ENCODE measurements at places on chromosomes 2 and 18. TPM values are rescaled to one million over a fixed set of nuclear protein-coding genes. Genes with fewer than 3 reads are reported as not detected.

MYCN gene
- total RNA-seq = 0.61 TPM

SCTR gene
- total RNA-seq = 10.1 TPM

NEB gene
- 1.3 TPM for total RNA-seq

- H3K27ac ChIP-seq = no peak overlapping the region
- H3K4me3 ChIP-seq = no peak overlapping the region
Observed at GRCh38 chr2:158488442-158489216, 31.9 kb downstream of the PKP4 start.

GRCh38 chr2:181240844-181241243 lies 216.3 kb upstream of the ITGA4 start:
- H3K27me3 ChIP-seq = no peaks in the 10 kb centered on the region
- no peak overlapping the region for H3K4me3 ChIP-seq
- DNase-seq = no peak
- no peak overlapping the region for H3K27ac ChIP-seq

GRCh38 chr2:64414736-64415435 lies 39.1 kb upstream of the LGALSL start:
- H3K4me3 ChIP-seq = no peak overlapping the region
- DNase-seq = no peak
- H3K27ac ChIP-seq = no peak overlapping the region
- H3K4me1 ChIP-seq = peaks cover 9% of the 10 kb centered on the region

Data from left lung (tissue), 14 donors.